IMR-90 (cell line): ENCODE measurements at places on chromosomes 1 and 21. TPM values are rescaled to one million over a fixed set of nuclear protein-coding genes. Genes with fewer than 3 reads are reported as not detected.
A peak's percentile ranks its signal among the peaks of the same experiment; 100 is the strongest.

The S100A8 gene
- not detected in 2 replicates for total RNA-seq

DNA sequence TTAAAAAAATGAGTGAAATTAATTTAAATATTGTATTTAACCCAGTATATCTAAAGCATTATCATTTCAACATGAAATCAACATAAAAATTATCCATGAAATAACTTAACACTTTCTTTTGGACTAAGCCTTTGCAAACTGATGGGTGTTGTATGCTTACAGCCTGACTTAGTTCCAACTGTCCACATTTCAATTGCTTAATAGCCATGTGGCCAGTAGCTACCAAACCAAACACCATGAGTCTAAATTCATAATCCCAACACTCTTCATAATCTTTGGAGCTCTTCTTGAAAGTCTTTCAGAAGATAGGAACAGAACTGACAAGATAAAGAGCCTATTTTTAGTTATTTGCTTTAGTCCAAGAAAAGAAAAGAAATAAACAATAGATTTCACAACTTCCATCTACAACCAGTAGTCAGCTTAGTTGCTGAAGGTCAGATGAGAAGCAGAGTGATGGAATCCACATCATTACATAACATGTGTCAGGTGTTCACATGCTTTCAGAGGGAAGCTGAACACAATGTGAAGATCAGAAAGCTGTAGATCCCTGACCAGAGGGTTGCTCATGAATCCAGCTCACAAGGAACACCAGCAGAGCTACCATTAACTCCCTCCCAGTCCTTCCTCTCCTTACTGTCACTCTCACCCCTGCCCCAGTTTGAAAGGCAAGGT lies 144.0 kb upstream of the ZNF648 start:
- DNase-seq: no peak

GRCh38 chr1:206568256-206568655 lies 44.0 kb downstream of the EIF2D start:
- no peak for DNase-seq

DNA sequence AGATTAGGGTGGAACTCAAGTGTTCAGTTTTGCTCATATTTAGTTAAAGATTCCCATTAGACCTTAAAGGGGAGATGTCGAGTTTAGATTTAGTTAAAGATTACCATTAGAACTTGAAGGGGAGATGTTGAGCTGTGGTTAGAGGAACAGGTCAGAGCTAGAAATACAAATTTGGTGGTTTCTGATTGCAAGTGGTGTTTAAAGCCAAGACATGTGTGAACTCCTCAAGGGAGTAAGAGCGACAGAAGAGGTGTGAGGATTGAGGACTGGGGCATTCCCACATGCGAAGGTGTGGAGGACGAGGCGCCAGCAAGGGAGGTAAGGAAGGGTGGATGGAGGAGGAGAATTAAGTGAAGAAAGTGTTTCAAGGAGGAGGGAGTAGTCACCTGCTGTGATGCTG lies 168.6 kb downstream of the IER5 start:
- DNase-seq: no peak

- peak; percentile 54 for DNase-seq
These were observed 13.4 kb upstream of the UAP1 start for GRCh38 chr1:162548170-162548569.
